WERI-Rb-1 (cell line): ENCODE measurements at places on chromosomes 3 and 15.

DNA sequence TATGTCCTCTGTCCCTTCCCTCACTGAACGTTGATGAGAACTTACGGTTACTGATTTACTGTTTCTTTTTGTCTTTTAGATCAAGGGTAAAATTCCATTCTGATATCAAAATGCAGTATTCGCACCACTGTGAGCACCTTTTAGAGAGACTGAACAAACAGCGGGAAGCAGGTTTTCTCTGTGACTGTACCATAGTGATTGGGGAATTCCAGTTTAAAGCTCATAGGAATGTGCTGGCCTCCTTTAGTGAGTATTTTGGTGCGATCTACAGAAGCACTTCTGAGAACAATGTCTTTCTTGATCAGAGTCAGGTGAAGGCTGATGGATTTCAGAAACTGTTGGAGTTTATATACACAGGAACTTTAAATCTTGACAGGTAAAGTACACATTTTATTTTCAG lies 990 bp downstream of the MYNN start:
- DNase-seq = no peak

DNA sequence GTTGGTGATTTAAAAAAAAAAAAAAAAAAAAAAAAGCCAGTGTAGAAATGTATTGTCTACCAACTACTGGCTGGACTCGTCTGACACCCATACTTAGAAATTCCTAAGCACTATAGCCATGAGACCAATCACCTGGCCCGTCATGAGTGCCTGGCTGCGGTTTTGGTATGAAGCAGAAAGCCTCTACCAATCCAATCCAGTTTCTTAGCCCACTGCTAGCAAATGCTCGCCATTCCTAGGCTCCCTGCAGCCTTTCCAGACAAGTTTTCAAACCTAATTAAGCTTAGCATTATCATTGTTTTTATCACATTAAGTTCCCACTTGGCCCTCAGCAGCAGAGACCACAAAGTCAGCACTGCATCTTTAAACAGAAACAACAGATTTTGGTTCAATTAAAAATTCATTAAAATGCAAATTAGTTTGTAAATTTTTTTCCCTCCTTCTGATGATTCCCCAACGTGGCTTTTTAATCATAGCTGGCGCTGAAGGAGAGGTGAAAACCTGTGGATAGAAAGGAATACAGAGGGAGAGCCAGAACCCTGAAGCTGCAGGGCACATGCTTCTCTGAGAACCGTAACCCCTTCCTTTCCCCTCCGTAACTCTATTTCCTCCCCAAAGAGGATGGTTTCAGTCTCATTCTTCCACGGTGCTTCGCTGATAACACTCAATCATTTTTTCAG lies 32.2 kb upstream of the ST8SIA2 start:
- DNase-seq = no peak

DNA sequence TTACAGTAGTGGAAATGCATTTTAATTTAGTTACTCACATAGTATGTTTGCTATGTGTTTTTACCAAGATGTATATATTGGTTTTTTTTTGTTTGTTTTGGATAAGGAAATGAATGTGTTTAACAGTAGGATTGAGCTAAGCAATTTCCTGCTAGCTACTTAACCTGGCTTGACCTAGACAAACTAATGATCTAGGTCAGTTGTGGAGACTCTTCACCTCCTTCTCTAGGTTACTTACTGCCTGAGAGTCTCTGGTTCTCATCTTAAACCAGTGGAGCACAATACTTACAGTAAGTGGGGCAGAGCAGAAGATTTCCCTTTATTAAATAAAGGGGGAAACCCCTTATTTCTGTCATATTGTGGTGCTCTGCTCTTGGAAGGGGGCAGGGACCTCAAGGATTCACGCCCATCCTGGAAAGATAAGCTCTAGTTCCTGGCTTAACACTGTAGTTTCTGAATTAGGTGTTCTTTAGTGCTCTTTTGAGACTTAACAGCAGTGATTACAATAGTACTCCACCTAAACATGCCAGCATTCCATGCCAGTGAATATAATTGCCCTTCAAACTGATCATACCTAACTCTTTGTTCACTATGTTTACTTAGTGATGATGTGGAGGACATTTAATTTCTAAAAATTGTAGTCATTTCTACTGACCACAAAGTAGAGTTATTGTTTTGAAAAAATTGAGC lies 79.9 kb downstream of the UBP1 start:
- no peak for DNase-seq

DNA sequence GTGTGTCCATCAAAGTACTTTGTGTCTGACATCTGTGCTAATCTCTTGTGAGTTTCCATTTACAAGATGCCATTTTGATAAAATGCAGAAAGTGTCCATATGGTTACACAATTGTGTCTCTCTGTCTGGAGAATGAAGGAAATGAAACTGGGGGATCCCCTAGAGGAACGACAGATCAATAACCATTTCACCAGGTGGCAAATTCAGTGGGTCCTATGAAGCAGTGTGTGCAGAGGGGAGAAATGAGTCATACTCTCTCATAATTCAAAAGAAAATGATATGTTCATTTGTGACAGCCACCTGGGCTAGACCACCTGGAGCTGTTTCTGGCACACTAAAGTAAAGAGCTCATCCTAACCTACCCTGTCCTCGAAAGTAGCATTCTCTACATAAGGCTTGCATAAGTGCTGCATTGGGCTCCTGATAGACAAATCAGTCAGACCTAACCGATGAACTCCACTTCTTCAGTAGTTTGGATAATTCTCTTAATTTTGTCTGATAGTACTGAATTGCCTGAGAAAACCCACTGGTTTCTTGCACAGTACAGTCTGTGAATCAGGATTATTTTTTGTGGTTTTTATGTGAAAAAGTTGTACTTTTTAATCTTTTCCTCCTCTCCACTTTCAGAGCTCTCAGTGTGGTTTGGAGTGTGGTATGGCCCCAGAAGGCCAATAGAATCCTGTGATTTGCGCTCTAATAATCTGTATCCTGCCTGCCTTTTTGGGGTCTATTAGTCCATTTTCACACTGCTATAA lies 10.3 kb upstream of the CD47 start:
- no peak for DNase-seq

GRCh38 chr3:129812589-129812988 lies 80.9 kb downstream of the TMCC1 start:
- DNase-seq = no peak

- DNase-seq = no peak
Observed at GRCh38 chr3:143613226-143613625, 235.0 kb downstream of the SLC9A9 start.

- no peak for DNase-seq
Observed at GRCh38 chr15:57663262-57663661, 43.3 kb upstream of the POLR2M start.
